SIG-M5 (cell line): ENCODE measurements at places on chromosomes 5 and 9.

- no peak for DNase-seq
Measured at GRCh38 chr5:174553556-174553955, 170.8 kb upstream of the MSX2 start.

- no peak for DNase-seq
Measured at GRCh38 chr5:83917261-83917908, 196.7 kb upstream of the HAPLN1 start.

DNA sequence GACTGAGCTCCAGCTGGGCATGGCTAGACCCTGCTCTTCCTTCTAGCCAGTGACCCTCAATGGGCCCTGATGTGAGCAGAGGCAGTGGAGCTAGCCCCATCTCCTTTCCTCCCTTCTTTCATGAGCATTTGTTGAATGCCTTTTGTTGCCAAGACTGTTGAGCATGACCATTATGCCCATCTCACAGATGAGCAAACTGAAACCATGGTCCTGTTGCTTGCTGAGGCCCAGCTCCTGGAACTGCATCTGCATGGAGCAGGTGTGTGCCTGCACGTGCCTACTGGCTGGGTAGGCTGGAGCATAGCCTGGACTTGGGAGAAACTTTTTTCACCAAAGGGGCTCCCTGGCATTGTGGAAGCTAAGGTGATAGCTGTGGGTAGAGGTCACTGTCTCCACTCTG, 3.0 kb upstream of the WNK2 start:
- DNase-seq = no peak

DNA sequence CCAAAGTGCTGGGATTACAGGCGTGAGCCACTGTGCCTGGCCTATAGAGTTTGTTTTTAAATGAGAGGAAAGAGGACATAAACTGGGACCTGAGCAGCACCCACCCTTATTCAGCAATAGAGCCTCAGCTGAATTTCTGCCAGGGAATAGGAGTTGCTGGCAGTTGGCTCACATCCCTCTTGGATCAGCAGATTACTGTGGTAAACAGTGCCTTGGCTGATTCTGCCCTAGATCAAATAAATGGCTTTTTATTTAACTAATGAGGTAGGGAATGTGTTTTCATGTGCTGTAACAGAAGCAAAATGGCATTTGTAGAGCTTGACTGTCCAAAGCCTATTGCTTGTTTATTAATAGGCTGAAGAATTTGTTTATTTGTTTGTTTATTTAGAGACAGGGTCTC, 2.1 kb downstream of the ARHGEF37 start:
- DNase-seq = no peak

DNA sequence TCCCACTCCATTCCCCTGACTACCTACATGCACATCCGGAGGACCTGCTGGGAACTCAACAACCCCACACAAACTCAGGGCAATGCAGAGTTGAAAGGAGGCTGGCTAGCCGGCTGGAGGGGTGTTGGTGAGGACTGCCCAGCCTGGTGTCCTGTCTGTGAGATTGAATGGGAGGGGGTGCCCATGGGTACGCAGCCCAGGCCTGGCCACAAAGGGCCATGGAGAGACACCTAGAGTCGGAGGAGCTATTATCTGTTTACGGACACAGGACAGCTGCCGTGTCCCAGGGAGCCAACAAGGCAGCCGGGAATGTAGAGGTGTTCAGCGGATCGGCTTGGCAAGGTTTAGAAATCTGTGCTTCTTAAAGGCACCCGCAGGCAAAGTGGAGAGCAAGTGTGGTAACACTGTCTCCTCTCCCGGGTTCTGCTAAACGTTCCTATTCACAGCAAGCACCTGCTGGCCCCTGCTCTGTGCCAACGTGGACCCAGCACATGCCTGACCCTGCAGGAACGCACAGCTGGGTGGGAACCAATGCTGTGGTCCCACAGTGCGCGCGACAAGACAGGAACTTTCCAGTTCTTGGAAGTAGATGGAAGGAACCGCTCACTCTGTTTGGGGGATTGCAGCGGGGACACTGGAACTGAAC, 166.7 kb downstream of the DAB2IP start:
- DNase-seq = no peak

DNA sequence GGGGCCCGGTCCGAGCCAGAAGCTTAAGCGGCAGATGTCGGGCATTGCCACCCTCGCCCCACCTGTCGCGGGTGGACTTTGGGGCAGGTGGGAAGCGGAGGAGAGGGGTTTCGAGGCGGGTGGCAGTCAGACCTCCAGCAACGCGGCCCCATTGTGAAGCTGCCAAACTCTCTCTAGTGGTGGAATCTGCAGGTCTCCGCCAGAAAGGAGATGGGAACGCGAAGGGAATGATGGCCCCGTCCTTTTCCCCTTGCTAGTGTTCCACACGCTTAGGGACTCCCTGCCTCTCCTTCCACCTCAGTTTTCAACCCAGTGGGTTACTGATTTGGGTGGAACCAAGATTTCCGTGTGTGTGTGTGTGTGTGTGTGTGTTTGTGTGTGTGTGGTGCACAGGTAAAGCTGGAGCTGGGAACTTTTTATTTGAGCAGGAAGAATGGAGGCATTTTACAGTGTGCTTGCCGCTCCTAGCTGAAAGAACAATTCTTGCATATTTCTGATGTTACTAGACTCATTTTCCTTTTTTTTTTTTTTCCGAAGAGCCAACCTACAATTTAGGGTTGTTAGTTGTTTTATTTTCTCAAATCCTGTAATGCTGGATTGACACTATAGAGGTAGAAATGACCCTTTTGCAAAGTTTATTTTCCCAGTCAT, 1.3 kb downstream of the MACIR start:
- no peak for DNase-seq

- no peak for DNase-seq
Measured at GRCh38 chr9:124794902-124795491, 18.1 kb downstream of the OLFML2A start.

GRCh38 chr9:2599896-2600295, 21.7 kb upstream of the VLDLR start:
- DNase-seq = no peak

DNA sequence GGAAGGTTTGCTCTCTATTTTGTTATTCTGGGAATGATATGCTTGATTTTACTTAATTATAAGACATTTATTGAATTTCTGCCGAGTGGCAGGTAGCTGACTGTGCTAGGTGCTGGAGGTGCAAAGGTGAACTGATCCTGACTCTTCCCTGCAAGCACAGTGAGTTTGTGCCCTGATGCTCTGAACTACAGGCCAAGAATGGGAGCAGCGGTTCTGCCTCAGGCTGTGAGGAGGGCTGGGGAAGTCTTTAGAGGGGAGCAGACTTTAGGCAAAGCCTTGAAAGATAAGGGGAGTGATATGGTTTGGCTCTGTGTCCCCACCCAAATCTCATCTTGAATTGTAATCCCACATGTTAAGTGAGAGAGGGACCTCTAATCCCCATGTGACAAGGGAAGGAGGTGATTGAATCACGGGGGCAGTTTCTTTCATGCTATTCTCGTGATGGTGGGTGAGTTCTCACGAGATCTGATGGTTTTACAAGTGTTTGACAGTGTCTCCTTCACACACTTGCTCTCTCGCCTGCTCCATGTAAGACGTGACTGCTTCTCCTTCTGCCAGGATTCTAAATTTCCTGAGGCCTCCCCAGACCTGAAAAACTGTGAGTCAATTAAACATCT, 73.1 kb downstream of the NDFIP1 start:
- no peak for DNase-seq

- DNase-seq = no peak
Measured at GRCh38 chr9:127870887-127871286, 6.6 kb downstream of the AK1 start.

GRCh38 chr5:168227973-168228615, 63.4 kb upstream of the WWC1 start:
- no peak for DNase-seq

- DNase-seq = no peak
Measured at GRCh38 chr9:130895481-130896232, 955 bp downstream of the QRFP start.

DNA sequence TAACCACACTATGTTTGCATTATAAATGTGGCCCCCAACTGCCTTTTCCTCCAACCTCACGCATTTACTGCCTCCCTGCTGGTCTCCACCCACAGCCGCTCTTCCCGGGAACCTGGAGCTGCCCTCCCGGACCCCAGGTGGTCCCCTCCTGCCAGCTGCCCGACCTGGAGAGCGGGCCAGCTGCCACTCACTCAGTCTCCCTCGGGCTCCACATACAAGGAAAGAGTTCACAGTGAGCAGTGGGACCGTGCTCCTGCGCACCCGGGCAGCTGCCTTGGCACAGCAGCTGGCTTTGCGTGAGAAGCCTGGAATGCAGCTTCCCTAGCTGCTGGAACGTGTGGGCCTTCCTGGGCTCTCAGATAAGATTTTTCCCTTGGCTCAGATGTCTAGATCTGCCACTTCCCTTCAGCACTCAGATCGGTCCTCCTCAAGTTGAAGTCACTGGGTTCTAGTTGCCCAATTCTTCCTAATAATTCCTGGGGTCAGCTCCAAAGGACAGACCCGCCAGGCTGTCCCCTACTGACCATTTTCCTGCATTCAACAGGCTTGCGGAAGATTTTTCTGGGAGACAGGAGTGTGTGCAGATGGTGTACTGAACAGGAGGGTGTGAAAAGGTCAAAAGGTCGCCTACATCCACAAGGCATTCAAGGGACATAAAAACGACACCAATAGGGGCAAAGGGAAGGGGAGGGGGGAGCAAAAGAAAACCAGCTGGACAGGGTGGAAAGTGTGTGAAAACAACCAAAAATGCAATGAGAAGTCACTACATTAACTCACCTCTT, 69.1 kb downstream of the MYO10 start:
- no peak for DNase-seq

GRCh38 chr5:152853361-152853760, 448.3 kb upstream of the NMUR2 start:
- DNase-seq = no peak

GRCh38 chr5:167773668-167774301, 517.7 kb upstream of the WWC1 start:
- no peak for DNase-seq

DNA sequence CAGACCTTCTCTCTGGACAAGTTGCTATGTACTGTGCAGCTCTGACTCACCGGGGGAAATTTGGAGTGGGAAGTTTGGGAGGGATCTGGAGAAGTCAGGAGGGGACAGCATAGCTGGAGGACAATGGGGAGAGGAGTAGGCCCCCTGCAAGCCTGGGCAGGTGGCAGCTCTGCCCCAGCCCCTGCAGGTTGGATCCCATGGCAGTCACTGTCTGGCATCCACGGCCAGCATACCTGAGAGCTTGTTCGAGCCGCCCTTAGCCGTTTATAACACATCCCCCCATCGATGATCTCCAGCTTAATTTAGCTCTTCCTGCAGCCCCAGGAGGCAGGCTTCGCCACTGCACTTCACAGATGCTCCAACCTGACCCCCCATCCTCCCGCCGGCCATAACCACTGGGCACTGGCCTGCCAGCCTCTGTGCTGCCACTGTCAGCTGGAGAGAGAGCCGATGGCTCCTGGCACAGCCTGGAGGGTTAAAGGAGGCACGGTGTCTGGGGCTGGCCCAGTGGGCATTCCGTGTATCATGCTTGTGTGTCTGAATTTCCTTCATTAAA, 57.7 kb upstream of the RNU6ATAC start:
- no peak for DNase-seq

GRCh38 chr5:78628270-78628992, 20.1 kb downstream of the LHFPL2 start:
- DNase-seq = no peak

- no peak for DNase-seq
Measured at GRCh38 chr5:37840053-37841034, 503 bp upstream of the GDNF start.

GRCh38 chr9:28264368-28264767, 691.1 kb upstream of the C9orf72 start:
- no peak for DNase-seq

GRCh38 chr5:141488591-141489561, at the start of gene PCDHGC5:
TSS of gene PCDHGC5 (plus strand) at chr5:141489081. CDS start at chr5:141489241, 160 bp downstream.
- DNase-seq = no peak

DNA sequence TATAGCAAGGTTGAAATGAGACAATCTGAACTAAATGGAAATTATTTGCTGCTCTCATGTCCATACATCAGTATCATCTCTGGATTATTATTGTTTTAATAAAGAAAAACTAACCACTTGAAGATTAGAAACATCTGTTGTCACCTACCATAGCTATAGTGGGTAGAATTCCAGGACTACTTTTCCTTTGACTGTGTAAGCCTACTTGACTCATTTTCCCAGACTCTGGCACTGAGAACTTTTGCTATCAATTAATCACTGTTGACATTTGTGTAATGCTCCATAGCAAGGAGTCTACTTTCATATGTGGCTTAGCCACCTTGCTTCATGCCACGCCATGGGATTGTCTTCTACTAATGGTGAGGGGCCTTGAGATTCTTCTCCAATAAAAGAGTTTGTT, 59.9 kb upstream of the ARRDC3 start:
- no peak for DNase-seq

GRCh38 chr9:72871685-72872084, 81.2 kb downstream of the ALDH1A1 start:
- DNase-seq = no peak

DNA sequence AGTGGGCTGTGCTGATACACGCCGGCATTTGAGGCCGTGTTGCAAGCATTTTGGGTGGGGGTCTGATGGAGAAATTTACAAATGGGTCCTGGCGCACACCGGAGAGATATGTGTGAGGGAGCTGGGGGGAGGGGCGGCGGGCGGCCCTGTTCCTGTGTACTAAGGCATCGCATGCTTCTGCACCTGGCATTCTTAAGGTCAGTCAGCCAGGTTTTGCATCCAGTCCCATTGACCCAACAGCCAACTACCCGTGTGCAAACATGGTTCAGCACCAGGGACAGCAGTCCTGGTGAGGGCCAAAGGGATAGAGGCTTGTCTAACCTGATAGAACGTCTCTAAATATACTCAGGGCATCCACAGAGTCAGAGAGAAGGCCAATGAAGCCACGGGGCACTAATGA, 839 bp downstream of the GABRG2 start:
- no peak for DNase-seq

DNA sequence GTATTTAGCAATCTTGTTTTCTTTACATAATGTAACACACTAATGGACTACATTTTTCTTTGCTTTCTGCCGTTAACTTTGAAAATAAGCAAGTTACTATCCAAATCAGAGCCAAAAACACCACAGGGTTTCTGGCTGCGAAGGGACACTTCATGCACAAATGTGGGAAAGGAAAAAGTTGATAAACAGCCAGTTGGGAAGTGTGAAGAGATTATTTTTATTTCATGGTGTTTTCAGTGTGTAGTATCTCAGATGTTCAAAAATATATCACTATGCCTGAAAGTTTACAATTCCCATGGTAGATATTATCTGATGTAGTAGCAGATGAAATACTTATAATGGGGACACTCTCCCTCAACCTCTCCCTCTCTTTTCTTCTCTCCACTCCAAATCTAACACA, 135.3 kb downstream of the CETN3 start:
- no peak for DNase-seq
